ENCODE measurements at places on chromosomes 13 and 19. TPM values are rescaled to one million over a fixed set of nuclear protein-coding genes. Genes with fewer than 3 reads are reported as not detected.

DNA sequence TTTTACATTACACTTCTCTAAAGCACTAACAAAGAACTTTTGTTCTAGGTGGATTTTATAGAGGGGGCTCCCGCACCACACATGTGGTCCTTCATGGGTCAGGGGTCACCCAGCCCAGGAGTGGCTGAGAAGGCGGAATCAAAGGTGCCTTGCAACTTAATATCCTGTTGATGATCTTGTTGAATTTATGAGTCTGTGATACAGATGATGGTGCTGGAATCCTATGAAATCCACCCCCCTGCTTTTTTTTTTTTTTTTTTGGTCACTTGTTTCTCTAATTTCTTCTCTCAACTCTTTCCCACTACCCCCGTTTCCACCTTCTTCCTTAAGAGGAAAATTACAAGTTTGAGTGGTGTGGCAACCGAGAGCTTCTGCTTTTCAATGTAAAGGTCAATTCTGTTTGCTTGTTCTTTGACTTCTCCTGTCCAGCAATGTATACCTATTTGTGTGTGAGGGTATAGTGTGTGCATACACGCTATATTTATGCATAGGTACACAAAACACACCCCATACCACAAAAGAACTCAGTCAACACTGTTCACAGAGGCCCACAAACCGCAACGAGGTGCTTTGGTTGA lies 4.2 kb upstream of the ZIC2 start:
- DNase-seq, result no peak

GRCh38 chr19:58129284-58129683 lies 21.3 kb downstream of the ZNF329 start:
- DNase-seq, result no peak

DNA sequence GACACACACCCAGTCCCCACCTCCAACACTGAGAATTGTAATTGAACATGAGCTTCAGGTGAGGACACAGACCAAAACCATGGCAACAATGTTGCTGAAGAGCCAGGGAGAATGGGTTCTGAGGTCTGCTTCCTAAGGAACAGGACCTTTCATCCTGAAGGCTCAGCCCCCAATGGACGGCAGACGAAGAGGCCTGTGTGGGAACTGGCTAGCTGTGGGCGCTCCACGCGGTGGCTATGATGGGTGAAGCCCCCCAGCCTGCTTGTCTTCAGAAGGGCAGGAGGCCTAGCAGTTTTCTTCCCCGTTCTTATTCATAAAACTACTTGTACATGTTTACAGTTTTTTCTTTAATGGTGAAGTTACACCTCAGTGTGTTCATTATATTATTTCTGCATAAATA lies 136.1 kb upstream of the SPACA7 start:
- DNase-seq, result no peak

GRCh38 chr13:27619093-27619727 lies 1.1 kb downstream of the LNX2 start:
- DNase-seq, result no peak

DNA sequence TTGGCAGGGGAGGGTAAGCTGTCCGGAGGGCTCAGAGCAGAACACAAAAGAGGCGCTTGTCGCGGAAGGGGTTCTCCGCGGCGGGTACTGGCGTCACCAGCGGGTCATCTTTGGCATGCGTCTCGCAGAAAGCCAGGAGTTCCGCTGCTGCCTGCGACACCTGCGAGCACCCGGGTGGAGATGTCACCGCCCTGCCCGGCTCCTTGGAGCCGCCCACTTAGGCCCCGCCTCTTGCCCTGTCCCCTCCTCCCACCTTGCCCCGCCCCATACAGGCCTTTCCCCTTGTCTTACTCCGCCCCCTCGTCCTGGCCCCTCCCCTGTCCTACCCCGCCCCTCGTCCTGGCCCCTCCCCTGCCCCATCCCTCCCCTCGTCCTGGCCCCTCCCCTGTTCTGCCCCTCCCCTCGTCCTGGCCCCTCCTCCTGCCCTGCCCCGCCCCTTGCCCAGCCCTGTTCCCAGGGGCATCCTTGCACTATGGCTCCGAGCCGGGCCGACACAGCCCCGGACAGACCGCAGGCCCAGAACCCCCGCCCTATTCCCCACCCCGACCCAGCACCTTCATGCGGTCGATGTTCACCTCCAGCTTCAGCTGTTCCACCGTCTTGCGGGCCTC lies 1.9 kb downstream of the GNG8 start:
- DNase-seq, result peak; percentile 97

DNA sequence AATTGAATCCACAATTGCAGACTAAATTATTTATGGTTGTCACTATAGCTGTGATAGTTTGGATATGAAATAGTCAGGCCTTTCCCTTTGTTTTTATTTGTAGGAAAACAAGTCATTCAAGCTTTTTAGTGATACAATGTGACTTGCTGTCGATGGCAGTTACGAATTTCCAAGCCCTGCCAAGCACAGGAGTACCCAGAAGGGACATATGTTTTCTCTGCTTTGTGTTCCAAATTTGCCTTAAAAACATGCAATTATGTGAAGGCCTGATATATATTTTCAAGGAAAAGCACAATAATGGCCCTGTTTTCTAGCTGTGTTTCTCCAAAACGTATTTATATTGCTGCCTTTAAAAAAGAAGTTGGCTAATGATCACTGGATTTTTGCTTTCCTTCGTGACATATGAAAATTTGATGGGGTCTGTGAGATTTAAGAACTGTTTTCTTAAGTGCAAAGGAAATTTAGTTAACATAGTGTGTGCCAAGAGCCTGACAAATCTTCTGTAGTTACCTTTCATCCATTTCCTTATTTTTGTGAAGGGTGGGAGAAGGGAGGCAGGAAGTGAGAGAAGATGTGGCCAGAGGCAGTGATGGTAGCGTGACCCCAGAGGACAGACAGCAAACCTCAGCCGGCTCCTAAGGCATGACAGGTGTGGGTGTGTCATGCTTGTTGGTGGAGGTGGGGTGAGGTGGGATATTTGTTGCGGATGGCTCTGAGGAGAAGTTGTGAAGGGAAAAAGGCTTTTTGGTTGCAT lies 79.6 kb downstream of the TEX26 start:
- DNase-seq, result no peak

DNA sequence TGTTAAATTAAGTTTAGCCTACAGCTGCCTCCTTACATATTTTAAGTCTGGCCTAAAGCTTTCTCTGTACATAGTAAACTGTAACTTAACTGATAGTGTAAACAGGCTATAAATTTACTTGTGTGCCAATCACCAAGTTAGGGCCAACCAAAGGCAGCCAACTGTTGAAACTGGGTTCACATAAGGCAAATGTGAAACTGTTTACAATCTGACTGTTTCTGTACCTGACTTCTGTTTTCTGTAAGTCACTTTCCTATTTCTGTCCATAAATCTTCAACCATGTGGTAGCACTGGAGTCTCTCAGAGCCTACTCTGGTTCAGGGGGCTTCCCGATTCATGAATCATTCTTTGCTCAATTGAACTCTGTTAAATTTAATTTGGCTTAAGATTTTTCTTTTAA lies 103.1 kb downstream of the RAP2A start:
- DNase-seq, result no peak

DNA sequence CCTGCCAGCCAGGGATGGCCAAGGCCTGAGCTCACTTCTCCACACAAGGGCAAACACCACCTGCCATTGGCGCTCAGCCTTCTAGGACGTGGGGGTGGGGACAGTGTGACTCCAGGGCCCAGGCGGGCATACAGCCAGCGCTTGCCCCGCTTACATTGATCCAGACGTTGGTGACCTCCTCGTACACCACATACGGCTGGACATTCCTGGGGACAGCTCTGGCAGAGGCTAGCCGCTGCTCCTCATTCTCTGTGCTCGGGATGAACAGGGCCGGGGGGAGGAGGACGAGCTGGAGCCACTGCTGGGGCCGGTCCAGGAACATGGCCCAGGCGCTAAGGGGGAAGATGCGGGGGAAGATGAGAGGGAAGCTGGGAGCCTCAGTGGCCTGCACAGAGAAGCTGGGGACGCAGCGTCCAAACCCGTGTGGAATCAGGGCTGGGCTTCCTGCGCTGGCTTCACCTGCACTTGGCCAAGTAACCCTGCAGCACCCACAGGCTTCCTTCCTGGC lies 25.1 kb upstream of the MYDGF start:
- no peak for DNase-seq

DNA sequence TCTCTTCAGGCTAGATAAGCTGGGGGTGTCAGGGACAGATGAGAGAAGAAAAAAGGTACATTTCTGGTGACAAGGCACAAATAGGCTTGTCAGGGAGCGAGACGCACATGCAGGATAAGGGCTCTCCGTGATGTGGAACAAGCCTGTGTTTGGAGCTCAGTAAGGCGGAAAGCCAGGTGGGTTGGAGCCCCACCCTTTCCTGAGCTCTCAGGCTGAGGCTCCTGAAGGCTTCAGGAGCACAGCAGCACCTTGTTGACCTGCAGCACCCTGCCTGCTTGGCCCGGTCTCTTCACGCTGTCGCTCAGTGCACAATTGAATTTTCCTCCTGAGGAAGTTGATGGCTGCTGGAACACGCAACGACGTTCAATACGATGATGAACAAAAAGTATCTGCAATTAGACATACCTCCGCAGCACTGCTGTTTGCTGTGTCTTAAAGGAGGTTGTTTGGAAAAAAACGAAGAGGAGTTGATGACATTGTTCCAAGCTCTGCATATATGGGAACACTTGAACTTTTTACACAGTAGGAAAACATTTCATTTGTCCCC lies 29.3 kb downstream of the SERP2 start:
- no peak for DNase-seq

The SHISA7 gene
- total RNA-seq, result not detected

The RAX2 gene
- total RNA-seq, result not detected

The B3GLCT gene
- total RNA-seq, result 5.8 TPM

The MYO16 gene
- 0.15 TPM for total RNA-seq

The ZNF776 gene
- 21.6 TPM for total RNA-seq

Data from Calu3 (cell line).